ENCODE measurements at places on chromosomes 2 and 18.

DNA sequence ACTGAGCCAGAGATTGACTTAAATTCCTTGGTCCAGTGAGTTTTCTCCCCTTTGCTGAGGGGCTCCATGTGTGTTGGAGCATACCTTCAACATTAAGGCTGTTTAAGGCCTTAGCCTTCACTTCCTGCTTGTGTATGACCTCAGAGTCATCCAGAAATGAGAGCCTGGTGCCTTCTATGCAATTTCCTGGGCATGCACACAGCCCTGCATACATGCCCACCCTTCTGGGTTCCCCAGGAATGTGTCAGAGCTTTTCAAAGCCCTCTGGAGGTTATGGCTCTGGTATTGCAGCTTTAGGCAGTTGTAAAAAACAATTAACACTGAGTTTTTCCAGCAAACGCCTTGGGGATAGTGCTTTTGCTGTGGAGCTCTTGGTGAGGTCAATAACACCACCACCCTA is 16.7 kb downstream of the IL1R1 start:
- DNase-seq, result no peak

DNA sequence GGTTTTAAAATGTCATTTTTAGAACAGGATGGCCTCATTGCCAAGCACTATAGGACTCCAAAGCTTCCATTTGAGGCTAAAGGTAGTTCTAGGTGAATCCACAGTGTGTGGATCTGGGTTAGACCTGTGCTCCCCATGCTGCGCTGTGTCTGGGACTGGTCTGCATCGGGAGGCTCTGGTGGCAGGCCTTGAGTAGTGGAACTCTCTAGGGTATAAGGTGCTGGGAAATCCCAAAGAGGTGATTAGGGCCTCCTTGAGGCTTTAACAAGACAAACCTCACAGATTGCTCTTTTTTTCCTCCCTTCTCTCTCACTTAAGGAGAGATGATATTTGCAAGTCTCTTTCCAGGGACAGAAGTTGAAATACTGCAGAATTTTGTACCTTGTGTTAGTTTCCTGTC is 9.3 kb downstream of the SEC11C start:
- DNase-seq, result no peak

DNA sequence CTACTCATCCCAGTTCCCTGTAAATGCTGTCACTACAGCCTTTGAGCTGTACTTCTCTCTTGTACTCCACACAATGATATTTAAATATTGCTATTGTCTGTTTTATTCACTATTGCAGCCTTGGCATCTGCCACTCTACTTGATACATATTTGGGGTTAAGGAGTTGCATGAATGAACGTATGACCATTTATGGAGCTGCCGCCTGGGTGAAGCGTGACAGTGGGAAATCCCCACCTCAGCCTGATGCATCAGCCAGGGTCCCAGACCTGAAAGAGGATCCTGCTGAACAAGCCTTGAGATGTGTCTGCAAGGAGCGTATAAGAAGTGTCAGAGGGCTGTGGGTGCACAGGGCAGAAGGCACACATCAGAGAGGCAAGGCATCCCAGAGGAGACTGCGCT is 39.1 kb downstream of the MRPL35 start:
- no peak for DNase-seq

- peak; percentile 63 for DNase-seq
Measured at GRCh38 chr2:157468931-157469708, 25.2 kb upstream of the CYTIP start.

- no peak for DNase-seq
Measured at GRCh38 chr2:130820279-130820861, 16.3 kb upstream of the ARHGEF4 start.

DNA sequence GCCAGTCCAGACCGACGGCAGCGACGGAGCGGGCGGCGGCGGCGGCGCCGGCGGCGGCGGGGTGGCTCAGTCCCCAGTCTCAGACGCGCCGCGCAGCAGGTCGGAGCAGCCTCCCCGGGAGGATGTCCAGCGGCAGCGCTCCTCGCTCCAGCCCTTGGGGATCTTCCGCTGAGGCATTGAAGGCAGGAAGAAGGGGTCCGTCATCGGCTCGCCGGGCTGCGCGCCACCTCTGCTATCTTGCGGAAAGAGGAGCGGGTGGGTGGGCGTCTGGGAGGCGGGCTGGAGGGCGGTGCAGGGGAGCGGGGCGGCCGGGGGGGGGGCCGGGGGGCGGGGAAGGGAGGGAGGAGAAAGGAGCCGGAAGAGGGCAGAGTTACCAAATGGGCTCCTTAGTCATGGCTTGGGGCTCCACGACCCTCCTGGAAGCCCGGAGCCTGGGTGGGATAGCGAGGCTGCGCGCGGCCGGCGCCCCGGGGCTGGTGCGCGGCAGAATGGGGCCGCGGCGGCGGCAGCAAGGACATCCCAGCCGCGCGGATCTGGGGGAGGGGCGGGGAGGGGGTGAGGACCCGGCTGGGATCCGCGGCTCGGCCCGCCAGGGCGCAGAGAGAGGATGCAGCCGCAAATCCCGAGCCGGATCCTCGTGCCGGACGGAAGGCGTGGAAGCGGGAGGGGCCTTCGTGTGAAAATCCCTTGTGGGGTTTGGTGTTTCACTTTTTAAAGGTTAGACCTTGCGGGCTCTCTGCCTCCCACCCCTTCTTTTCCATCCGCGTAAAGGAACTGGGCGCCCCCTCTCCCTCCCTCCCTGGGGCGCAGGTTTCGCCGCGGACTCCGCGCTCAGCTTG is at the start of gene NETO1:
Gene NETO1, minus strand, starts transcription at position 242 of the 839 bp plus-strand sequence. CDS start 696 bp downstream, outside the sequence.
- DNase-seq, result peak; percentile 53

GRCh38 chr18:3411854-3412268 is 38.1 kb upstream of the TGIF1 start:
- peak; percentile 43 for DNase-seq

- DNase-seq, result no peak
Measured at GRCh38 chr2:150204451-150204850, 283.0 kb downstream of the RND3 start.

DNA sequence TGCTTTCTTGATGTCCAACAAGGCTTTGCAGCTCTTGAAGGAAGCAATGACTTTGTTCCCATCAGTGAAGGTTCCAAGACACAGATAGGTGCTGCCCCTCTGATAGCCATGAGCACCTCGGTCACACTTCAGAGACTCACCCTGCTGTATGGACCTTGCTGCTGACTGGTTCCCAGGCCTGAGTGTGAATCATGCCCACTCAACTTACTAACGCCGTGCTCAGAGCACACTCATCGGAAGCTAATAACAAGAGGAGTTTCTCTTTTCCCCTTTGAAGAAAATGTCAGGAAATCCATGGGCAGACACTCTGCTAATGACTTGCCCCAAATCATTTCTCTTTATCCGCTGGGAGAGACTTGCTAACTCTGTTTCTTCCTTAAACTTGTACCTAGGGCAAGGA is 83.8 kb upstream of the ARL4C start:
- no peak for DNase-seq
